ENCODE measurements at places on chromosomes 3 and 15.

- DNase-seq = no peak
Observed at GRCh38 chr15:69042531-69042930, 28.0 kb downstream of the NOX5 start.

GRCh38 chr15:78641102-78641748 lies at the start of gene CHRNB4:
CHRNB4 (minus strand) TSS chr15:78641210; CDS start chr15:78641133, 77 bp downstream.
- DNase-seq = no peak

- no peak for DNase-seq
Observed at GRCh38 chr3:158381262-158381868, 189.6 kb upstream of the MLF1 start.

- no peak for DNase-seq
Observed at GRCh38 chr3:43346978-43347749, 60.8 kb downstream of the SNRK start.

DNA sequence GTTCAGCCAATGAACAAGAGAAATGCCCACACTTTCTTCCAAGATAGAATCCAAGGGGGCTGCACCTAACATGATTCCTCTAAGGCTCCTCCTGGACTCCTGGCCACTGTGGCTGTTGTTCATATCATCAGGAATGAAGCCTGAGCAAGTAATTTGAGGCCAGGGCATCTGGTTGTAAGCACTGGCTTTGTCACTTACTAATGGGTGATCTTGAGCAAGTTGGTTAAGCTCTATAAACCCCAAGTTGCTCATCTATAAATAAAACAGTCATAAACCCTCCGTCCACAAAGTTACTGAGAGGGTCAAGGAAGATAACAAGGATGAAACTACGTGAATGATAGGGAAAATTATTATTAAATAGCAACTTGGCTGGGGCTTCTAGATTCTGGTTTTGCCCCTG lies 58.3 kb downstream of the CDC25A start:
- no peak for DNase-seq

GRCh38 chr3:148466143-148466542 lies 231.6 kb upstream of the AGTR1 start:
- no peak for DNase-seq

- DNase-seq = no peak
Observed at GRCh38 chr3:141729240-141729639, 8.9 kb upstream of the RNF7 start.

DNA sequence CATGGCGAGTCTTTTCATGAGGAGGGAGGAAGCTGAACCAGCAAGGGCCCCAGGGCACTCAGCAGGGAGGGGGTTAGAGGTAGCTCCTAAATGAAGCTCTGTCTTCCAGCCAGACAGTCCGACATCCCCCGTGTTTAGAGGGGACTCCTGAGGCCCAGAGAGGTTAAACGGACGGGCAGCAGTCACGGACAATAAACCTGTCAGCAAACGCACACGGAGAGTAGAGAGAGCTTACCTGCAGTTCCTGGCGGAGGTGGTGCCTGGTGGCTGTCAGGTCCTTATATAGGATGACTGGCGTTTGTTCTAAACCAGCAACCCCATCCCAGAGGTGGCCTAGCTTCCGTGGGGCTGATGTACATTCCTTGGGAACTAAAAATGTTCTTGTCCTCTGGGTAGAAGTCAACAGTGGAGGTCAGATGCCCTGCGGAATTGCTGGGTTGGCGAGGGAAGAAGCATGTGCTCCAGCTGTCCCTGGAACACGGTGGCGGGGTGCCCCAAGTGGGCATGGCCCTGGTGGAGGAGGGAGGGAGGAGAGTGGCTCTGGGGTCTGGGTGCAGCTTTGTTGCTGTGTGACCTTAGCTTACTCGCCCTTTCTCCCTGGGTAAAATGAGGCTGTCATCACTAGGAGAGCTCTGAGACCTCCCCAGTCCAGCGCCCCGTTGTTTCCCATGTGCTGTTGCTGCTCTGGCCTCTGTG lies 2.1 kb downstream of the GHRL start:
- DNase-seq = no peak

DNA sequence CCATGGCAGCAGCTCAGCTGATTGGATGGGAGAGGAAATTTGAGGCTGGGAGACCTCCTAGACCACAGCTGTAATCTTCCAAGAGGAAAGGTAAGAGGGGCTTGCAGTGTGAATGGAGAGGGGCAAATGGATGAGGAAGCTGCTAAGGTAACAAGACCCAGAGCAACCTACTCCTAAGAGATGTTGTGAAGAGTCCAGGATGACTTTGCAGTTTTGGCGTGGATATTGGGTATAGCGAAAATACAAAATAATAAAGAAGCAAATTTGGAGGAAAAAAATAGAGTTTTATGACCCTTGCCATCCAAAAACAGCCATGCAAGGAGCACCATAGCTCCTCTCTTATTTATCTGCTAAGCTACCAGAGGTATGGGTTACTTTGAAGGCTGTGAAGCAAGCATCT lies 186.6 kb downstream of the GREM1 start:
- DNase-seq = no peak

- DNase-seq = no peak
Observed at GRCh38 chr3:122318620-122319019, 6.4 kb upstream of the CSTA start.
